Ecto neural progenitor cell (in vitro differentiated cells): ENCODE measurements at places on chromosomes 2 and 18.
A peak's percentile ranks its signal among the peaks of the same experiment; 100 is the strongest.

DNA sequence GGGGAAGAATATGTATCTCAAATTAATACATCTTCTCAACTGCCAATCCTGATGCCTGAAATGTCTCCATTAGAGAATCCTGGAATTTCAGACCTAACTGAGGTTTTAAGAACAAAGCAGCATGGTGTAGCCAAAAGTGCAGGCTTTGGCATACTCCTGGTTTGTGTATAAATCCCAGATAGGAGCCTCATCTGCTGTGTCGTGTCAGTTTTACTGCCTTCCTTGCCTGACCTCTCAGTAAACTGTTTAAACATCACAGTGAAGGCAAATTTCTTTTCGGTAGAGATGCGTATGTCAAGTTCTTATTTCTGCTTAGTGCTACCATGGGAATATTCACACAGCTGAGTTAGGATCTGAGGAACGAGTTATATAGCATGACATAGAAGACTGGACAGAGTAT lies 7.3 kb downstream of the SCG2 start:
- DNase-seq = no peak

DNA sequence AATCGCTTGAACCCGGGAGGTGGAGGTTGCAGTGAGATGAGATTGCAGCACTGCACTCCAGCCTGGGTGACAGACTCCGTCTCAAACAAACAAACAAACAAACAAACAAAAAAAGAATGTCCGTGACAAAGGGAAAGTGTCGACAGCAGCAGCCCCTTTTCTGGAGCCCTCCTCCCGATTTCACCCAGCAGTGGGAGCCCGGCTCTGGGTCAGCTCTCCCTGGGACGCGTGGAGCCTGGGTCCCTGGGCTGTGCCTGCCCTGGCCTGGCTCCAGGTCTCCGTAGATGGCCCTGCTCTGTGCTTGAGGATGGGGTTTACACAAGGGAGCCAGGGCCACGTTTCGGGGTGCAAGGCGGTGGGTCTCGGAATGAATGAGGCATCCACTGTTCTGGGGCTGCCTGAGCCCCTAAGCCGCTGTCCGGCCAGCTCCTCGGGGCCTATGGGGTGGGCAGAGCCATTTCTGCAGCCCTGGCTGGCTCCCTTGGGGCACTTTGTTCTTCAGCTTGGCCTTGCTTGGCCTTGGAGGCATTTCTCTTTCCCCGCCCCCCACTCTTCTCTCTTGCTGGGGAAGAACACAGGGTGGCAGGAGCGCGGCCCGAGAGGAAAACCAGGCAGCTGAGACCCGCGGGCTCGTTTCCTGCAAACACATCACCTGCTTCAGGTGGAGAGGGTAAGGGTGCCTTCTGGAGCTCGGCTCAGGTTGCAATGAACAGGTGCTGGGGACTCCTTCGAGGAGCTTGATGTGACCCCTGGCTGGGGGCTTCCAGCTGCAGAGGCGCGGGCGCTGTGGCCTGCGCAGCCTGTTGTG lies 29.1 kb downstream of the RTP5 start:
- no peak for DNase-seq

DNA sequence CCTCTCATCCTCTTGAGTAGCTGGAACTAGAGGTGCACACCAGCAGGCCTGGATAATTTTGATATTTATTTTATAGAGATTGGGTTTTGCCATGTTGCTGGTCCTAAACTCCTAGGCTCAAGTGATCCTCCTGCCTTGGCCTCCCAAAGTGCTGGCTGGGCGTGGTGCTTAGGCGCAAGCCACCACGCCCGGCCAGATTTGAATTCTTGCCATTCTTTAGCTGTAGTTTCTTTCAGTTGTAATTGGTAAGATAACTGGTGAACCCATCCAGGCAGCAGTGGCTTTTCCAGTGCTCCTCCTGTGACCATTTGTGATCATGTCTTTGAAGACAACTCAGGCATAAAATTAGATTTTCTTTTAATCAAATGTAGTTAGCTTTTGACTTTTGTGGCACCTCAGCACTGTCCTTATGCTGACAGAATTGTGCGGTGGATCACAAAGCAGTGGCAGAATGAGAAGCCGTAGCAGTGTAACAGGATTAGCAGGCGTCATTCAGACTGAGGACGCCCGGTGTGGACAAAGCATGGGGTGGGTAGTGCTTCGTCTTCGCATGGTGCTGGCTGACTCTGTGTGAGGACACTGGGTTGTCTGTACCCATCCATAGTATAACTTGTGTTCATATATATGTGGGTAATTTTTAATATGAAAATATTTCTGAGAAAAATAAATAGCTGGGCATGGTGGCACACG lies 30.0 kb upstream of the TOGARAM2 start:
- DNase-seq = peak; percentile 79

DNA sequence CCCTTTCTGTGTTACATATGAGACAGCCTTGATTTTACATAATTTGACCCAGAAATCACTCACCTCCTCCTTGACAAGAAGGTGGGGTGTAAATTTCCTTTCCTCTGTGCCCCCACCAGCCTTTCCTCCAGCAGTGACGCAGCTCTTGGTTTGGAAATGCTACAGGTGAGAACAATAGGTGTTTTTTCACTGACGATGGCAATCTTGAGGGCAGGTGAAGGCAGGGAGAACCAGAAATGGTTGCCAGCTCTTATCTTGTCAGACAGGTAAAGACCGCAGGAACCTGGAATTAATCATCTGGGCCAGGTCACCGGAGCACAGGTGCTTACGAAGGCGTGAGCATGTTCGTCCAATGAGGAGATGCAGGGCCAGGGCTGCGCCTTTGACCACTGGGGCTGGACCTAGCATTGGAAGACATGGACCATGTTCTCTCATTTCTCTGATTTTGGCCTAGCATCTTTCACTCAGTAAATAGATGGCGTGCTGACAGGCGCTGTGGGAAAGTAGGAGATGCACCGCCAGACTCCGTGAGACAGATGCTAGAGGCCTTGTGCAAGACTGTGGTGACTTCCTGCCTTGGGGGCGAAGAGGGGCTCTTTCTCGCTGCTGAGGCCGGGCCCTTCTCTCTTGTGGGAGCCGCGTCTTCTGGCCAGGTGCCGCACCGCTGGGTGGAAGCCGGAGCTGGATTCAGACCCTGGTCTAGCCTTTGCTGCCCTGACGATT lies 4.0 kb downstream of the CIDEA start:
- no peak for DNase-seq

DNA sequence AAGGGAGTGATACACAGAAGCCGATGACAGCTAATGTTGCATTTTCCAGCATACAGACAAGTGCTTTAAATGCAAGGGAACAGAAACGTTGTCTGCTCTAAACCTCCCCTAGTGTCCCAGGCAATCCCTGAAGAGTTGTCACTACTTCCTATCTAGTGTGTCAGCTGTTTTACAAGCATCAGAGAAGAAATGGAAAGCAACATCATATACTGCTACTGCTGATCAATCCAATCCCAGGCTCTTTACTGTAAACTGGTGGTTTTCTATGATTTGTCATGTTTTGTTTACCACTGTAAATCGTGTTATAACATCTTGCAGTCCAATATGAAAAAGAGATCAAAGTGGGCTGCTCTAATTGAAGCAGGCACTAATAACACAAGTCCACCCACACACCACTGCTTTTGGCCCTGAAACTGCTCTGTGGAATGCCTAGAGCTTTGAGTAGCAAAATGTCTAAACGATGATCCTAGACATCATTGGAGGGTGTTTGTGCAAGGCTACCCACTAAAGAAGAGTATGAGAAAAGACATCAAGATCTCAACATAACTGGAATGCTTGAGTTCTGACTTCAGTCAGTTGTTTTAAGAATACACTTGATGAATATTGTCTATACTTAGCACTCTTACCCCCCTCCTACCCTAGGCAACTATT lies 18.1 kb upstream of the ROCK1 start:
- DNase-seq = no peak
